Ammon's horn (tissue), 1 donor: ENCODE measurements at places on chromosomes 1 and 21.

GRCh38 chr1:121413821-121414220, 229.0 kb downstream of the SRGAP2C start:
- no peak for DNase-seq

DNA sequence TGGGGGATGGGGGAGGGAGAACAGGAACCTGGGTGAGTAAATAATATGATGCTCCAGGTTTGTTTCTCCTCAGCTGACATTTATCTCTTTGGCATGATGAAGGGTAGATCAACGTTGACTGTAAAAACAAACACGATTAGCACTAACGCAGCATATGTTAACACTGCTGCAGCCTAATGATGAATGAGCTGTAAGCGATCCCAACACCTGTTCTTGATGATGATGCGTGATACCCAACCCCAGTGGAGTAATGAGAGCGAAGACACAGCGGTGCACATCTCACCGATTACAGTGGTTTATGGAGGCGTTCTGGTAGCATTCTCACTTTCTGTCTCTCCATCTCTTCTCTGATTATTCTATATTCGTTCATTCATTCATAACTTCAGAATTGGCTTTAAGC, 640.4 kb downstream of the USP25 start:
- no peak for DNase-seq

DNA sequence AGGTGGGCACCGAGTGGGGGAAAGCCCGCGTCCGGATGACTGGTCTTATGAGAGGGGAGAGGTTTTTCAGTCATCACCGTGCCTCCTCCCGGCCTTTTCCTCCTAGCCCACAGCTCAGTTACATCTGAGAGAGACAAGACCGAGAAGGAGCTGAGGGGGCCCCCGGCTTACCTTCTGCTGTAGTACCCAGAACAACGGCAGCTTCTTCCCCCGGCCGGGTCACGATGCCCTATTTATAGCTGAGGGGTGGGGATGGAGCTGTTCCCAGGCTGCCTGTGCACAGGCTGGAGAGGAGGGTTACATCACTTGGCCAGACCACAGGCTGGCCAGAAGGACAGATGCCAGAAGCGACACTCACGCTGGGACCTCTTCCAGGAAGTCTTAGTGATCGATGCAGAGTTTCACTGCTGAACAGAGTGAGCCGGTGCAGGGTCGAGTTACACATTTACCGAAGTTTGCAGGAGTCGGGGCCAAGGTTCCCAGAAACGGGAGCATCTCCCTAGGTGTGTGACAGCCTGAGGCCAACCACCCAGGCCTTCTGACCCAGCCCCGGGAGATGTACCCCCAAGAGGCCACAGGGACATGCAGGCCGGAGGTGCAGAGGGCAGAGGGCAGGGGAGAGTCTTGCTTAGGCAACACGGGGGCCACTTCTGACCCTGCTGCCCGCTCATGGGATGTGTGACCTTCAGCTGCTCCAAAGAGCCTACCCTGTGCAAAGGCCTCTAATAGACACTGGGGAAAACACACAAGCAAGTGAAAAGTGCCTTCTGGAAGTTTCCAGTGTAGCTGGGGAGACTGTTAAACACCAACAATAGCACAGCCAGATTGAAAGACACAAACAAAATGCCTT, at the start of gene AGT:
AGT (minus strand) TSS at position 208 of the 850 bp plus-strand sequence. CDS start 3,299 bp downstream, outside the sequence.
- peak; percentile 93 for DNase-seq

GRCh38 chr21:41170442-41170841, 2.5 kb downstream of the BACE2 start:
- no peak for DNase-seq

DNA sequence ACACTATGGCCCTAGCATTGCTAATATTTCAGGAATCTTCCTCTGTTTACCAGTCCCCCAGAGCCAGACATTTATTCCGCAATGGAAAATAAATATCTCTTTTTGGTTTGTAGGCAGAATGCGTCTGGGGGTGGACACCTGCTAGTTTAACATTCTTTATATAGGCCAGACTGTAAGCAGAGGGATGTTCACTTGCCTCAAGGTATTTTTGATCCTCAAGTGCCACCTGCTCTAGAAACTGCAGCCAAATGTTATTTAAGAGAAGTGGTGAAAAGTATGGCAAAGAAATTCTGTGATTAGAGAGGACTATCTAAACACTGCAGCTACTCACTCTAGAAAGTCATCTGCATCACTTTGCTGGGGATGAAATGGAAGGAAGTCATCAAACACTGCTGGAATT, 164.7 kb downstream of the NEGR1 start:
- no peak for DNase-seq

DNA sequence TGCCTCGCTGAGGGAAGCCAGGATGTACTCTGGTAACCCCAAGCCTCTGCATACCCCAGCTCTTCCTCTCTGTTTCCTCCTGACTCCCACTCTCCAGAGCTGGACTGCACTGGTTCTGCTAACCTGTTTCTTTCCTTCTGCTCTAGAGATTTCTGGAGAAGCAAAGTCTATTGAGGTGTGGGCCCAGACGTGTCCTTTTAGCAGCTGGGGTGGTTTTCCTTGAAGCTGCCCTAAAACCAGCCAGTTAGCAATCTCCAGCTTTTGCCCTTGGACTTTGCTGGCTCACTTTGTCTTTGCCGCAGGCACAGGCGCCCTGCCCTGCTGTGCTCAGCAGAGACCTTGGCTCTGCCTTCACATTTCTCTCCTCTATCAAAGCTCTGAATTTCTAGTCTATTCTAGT, 171.8 kb upstream of the IVNS1ABP start:
- DNase-seq = no peak

- DNase-seq = no peak
Measured at GRCh38 chr1:125065092-125065820, 3880.5 kb downstream of the SRGAP2C start.

- DNase-seq = no peak
Measured at GRCh38 chr1:53959664-53960250, 13.6 kb downstream of the LRRC42 start.

GRCh38 chr1:239854922-239855321, 236.8 kb upstream of the FMN2 start:
- DNase-seq = no peak

GRCh38 chr1:229894532-229894931, 172.5 kb upstream of the GALNT2 start:
- no peak for DNase-seq

- DNase-seq = no peak
Measured at GRCh38 chr1:116431870-116432500, 58.9 kb downstream of the ATP1A1 start.

DNA sequence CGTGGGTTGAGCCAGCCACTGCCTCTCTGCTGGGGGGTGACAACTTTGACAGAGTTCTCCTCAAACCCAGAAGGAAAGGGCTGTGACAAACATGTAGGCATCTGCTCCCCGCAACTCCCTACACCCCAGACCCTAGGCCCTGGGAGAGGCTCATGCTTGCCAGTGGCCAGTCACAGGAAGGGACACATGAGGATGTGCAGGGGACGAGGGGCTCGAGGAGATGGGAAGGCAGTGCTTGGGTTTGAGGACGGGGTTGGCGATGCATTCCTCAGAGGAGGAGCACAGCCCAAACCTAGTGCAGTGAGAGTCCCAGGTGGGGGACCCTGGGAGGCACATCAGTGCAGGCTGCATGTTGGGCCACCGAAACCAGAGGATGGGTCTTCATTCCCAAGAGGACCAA, 62.1 kb downstream of the STUM start:
- no peak for DNase-seq

- peak; percentile 74 for DNase-seq
Measured at GRCh38 chr1:182059936-182060335, 1.6 kb downstream of the ZNF648 start.

DNA sequence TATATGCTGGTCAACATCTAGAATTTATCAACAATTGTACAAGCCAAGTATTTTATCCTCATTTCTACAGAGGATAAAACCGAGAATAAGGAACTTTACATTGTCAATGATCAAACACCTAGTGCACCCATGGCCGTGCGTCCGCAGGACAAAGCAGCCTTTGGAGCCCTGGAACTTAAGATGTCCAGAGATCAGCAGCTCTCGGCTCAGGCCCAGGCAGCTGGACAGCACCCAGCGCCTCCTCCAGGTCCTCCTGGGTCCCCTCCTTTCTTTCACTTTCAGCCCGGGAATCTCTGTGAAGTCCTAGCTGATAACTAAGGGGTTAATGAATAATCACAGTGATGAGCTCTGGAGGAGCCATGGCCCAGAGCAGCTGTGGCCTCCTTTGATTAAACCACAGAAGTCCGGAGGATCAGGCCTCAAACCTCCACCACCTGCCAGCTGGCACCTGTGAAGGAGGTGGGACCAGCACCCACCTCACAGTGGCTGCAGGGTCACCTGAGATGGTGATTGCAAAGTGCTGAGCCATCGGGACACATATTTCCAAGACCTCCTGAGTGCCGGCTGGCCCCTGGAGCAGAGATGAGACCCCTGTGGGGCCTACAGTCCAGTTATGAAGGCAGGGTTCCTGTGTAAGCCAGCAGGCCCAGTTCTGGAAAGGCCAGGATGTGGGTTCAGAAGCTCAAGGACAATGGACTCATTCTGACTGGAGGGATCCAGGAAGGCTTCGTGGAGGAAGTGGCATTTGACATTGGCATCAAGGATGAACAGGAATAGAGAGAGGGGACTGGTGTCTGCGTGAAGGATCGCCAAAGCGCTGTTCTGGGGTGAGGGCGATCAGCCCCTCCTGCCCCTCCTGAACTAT, 11.6 kb upstream of the SAMD11 start:
- no peak for DNase-seq

- no peak for DNase-seq
Measured at GRCh38 chr1:23553231-23554126, 5.8 kb downstream of the ID3 start.

DNA sequence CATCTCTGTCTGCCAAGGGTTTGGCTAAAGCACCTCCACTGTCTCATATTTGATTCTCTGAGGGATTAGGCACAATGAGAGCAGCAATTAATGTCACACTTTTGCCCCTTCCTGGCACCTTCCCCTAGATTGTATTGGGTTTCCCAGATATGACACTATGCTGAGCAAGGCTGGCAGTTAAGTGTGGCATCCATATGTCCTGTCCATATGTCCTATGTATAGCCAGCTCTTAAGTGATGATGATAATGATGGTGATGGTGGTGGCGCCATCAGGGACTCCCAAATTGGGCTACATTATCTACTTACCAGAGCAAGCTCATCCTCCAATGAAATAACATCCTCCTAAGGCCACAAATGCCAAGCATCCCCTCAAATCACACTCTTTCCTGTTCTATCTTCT, 13.5 kb upstream of the LORICRIN start:
- no peak for DNase-seq

DNA sequence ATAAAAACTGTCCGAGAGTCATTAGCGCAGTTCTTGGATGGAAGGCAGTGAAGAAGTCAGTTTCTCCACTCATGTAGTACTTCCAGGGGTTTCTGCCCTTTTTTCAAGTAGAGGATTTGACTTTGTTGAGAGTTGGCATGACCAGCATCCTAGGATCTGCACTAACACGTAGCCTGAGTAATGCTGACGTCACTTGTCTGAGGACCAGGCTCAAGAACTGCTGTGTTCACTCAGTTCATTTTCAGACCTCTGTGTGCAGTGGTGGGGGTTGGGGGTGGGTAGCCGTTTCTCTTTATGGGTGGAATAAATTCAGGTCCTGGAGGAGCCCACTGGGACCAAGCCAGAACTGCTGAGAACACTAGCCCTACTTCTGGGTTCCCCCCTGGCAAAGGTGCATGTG, 53.3 kb downstream of the MRPS6 start:
- DNase-seq = no peak

DNA sequence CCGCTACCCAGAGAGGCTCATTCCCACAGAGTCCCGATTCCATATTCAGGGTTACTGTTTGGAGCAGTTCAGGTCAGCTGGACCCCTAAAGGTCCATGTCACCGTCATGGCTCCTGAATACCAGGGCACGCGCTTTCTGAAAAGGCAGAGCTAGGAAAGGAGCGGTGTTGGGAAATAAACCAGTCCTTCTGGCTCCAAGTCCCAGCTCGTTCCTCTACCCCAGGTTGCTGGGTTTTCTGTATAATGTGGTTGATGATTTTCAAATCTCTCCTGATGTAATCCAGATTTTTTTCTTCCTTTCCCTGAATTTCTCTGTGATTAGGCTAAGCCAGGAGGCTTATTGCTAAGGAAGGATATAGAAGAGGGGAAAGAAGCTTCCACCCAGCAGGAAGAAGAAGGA, 14.0 kb upstream of the PKP1 start:
- DNase-seq = no peak
